D341Med (cell line): ENCODE measurements at places on chromosomes 1 and 21.

DNA sequence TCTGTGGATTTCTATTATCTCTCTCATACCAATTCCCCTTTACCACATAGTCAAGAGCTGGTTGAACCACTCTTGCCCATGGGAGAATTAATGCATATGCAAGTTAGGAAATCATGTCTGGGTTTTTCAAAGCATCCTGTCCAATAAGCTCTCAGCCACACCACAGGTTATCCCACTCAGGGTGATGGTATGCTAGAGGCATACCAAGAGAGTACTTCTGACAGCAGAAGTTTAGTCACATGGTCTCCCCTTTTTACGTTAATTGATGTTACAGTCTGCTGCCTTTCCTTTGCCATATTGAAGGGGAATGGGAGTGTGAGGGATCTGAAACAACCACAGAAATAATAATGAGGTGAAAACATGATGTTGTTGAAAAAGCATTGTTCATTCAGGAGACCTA, 135.8 kb upstream of the PBX1 start:
- DNase-seq: no peak

DNA sequence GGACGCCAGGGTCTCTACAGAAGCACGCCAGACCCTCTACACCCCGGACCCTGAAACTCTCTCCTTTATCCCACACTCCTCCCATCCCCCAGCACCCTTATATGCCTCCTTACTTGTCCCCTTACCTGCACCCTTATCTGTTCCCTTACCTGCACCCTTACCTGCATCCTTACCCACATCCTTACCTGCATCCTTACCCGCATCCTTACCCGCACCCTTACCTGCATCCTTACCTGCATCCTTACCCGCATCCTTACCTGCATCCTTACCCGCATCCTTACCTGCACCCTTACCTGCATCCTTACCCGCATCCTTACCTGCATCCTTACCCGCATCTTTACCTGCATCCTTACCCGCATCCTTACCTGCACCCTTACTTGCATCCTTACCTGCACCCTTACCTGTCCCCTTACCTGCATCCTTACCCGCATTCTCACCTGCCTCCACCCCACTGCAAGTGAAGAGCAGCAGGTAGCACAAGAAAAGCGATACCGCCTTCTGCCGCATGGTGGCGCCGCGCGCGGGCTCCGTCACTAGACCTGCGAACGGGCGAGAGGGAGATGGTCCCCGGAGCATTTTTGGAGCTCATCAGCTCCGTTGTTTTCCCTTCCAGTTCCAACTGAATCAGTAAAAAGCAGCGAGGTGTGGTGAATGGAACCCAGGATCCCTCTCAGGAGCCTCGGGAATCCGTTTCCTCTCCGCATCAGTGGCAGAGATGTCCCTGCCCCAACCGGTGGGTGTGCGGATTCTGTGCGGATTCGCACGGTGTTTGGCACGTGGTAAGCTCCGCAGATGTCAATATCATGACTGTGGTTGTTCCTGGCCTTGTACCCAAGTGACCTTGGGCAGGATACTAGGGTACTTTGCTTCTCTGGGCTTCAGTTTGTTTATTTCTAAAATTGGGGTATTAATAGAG, 2.9 kb downstream of the IFI6 start:
- peak; percentile 85 for DNase-seq

GRCh38 chr21:16842696-16843035, 670.2 kb upstream of the CXADR start:
- DNase-seq: no peak

GRCh38 chr1:7458946-7459345, 312.1 kb upstream of the VAMP3 start:
- no peak for DNase-seq

GRCh38 chr1:29379443-29380073, 143.2 kb downstream of the PTPRU start:
- peak; percentile 77 for DNase-seq

- DNase-seq: peak; percentile 76
Measured at GRCh38 chr1:22143065-22144033, at the start of gene WNT4. TSS of gene WNT4 (minus strand) at chr1:22143097. CDS start at chr1:22142922, 175 bp downstream.

- DNase-seq: no peak
Measured at GRCh38 chr1:19250629-19251304, 557 bp downstream of the EMC1 start.

DNA sequence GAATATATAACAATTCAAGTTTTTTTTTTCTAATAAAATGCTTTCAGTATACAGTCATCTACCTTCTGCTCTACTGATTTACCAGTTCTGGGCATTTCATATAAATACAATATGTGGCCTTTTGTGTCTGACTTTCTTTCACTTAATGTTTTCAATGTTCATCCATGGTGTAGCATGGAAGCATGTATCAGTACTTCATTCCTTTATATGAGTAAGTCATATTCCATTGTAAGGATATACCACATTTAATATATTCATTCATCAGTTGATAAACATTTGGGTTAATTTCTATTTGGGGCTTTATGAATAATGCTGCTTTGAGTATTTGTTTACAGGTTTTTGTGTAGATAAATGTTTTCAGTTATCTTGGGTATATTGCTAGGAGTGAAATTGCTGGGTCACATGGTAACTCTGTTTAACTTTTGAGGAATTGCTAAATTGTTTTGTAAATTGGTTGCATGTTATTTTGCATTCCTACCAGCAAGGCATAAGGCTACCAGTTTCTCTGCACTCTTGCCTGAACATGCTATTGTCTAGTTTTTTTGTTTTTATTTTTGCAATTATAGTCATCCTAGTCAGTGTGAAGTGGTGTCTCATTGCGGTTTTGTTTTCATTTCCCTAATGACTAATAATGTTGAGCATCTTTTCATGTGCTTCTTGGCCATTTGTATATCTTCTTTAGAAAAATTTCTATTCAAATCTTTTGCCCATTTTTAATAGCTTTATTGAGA, 206.1 kb downstream of the TM2D1 start:
- DNase-seq: no peak

DNA sequence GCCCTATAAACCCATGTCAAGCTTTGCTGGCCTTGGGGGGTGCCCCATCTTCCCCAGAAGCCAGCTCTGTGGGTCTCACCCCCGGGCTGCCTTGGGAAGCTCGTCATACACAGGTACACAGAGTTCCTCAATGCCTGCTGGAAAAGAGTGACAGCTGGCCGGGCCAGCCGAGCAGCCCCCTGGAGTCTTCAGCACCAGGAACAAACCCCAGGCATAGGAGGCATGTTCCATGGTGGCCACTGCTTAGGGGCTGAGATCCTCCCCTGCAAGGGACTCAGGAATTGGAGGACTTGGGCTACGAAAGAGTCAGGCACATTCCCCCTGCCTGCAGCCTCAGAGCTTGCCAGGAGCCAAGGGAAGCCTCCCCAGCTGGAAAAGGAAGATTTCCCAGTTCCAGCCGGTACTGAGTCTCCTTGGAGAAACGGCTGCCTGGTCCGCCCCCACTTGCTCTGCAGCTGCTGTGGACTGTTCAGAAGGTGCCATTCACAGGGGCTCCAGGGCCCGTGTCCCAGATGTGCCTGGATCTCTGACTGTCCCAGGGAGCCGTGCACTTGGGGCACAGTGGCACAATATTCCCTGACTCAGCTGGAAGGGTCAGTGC, 89.5 kb downstream of the STUM start:
- no peak for DNase-seq

GRCh38 chr1:199808110-199808870, 219.2 kb upstream of the NR5A2 start:
- DNase-seq: no peak

DNA sequence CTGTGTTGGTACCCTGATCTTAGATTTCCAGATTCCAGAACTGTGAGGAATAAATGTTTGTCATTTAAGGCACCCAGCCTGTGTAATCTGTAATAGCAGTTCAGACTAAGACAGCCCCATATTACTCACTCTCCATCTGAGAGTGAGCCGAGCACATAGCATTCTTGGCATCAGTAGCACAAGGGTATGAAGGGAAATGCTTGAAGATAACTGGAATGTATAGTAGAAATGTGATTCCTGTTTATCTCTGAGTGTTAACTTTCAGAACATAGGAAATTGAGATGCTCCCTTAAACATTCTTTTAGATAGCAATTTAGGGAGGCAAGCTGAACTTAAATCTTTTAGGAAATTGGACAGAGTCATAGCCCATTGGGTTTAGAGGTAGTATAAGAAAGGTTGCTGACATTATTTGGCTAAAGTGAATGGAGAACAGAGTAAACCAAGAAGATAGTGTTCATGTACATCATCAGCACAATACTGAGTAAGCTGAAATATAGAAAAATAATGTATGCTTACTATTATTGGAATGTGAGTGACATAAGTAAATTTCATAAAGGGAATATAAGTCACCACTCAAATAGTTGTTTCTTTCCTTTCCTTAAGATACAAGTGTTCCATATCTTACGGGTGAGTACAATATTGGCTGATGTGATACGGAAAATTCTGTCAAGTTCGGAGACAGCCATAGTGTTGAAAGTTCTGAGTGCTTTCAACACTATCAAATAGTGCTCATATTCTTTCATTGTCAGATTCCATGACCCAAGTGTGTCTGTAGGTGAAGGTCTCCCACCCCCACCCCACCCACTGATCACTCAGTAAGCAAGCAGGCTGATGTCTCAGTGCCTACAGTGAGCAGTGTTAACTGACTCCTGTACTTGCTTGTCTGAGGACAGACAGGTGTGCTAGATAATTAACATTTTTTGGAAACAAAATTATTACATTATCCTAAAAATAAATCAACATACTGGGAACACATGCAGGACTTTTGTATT, 73.7 kb downstream of the LRRC8D start:
- DNase-seq: no peak

- DNase-seq: no peak
Measured at GRCh38 chr1:208178091-208178529, 66.1 kb downstream of the PLXNA2 start.

GRCh38 chr1:164443836-164444235, 115.1 kb upstream of the PBX1 start:
- DNase-seq: no peak
